NCI-H345 (cell line): ENCODE measurements at places on chromosomes 12 and 14.
A peak's percentile ranks its signal among the peaks of the same experiment; 100 is the strongest.

DNA sequence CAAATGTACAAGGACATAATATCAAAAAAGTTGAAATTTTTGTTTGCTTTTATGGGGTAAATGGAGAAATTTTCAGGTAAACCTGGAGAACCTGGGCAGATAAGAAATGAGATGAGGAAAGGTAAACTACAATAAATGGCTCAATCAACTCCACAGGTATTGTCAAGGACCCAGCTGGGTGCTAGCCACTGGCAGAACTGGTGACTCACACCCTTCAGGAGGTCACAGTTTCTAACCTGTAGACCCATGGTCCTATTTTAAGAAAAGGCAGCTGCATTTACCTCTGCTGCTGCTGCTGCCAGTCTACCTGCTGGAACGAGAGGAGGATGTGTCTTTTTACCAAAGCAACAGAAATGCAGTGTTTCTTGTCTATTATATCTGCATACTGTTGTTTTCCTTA, 226.6 kb downstream of the ALG10B start:
- DNase-seq, result no peak

DNA sequence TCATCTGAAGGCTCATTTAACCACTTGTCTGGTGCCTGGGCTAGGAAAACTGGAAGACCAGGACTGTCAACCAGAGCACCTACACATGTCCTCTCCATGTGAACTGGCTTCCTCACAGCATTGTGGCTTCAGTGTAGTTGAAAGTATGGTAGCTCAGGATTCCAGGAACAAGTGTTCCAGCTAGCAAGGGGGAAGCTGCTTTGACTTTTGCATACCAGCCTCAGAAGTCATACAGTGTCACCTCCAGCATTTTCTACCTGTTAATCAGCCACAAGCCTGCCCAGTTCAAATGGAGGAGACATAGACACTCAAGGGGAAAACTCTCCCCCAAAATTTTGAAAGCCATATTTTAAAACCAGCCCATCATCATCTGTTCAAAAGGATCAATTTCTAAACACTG, 212.8 kb upstream of the CAND1 start:
- no peak for DNase-seq

- DNase-seq, result no peak
Measured at GRCh38 chr14:30996892-30997659, 28.4 kb upstream of the AP4S1 start.

- DNase-seq, result peak; percentile 6
Measured at GRCh38 chr14:30608533-30609006, 13.5 kb upstream of the SCFD1 start.

- DNase-seq, result no peak
Measured at GRCh38 chr14:95480887-95481226, 35.6 kb downstream of the SYNE3 start.

GRCh38 chr12:18646286-18646890, 91.4 kb downstream of the PLCZ1 start:
- DNase-seq, result no peak

- no peak for DNase-seq
Measured at GRCh38 chr12:50828886-50829285, 13.8 kb upstream of the TMPRSS12 start.

DNA sequence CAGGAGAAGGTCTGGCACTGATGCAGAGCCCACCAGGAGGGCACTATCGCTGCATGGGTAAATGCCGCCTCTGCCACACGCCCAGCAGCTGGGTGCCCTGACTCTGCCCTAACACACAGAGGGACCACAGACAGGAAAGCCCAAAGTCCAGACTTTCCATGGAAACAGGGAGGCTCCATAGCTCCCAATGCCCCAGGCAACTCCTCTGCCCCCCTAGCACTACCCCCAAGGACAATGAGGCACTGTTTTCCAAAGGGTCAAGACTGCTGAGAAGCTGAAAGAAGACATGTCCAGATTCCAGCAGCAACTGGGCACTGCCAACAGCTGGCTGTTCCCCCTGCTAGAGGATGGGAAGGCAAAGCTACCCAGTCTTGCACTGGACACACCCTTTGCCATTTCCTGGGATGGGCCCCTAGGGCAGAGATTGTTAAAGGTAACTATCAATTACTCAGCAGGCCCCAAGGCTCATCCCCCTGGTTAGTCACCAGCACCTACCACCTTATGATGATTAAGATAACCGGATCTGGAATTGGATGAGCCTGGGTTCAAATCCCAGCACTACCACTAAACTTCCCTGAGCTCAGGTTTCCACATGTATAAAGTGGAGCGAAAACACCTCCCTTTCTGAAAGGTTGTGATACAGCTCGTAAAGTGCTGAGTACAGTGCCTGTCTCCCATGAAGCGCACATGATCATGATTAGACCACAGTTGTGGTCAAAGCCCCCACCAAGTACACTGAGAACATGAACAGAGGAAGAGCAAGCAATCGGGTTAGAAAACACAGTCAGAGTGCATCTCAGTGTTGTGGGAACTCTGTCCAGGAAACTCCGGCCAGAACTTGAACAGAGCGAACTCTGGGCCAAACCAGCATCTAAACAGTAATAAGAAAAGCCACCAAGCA, 3.3 kb downstream of the PXN start:
- no peak for DNase-seq

DNA sequence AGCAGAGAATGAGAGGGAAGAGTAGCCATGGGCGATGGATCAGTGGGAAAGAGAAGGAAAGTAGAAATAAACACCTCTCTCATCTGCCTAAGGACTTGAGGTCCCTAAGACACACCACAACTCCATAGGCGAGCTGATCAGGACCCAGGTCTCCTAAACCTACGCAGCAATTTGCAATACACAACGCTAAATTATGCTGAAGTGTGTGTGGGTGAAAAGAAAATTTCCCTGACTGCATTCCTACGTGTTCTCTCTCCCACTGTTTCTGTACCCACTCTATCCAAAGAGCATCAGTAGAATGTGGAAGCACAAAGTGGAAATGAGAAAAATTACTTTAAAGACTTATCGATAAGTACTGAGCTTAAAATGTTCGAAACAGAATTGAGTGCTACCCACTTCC, 88.9 kb downstream of the RPS29 start:
- DNase-seq, result no peak

DNA sequence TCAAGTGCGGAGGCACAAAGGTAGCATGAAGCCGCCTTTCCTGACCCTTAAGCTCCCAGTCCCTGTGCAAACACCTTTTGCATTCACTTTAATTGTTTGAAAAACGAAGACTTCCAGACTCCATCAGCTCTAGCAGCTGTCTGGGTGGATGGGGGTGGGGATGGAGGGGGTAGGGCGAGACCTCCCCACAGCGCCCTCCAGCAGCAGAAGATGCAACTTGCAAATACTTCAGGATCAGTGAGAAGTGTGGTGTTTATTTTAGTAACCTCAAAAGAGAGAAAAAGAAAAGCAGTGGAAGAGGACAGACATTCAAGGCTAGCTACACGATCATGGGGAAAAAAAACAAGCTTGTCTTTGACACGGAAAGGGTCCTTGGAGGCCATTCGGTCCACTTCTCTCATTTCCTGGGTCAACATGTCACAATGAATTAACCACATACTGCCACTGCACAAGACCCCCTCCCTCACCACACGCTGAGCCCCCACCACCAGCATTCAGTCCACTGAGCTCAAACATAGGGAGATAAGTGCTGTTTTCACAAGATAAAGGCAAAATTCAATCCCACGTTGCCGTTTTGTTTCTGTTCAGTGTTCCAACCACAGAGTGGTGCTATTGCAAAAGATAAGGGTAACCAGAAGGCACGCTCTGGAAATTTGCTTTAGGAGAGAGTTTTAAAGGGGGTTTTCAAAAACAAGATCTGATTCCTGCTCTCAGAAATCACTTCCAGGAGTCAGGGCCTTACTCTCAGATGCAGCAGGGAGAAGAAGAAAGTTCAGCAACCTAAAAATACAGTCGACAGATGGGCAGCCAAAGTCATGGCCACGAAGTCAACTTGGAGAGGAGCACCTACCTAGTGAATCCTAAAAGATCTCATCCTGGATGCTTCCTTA, 3.3 kb upstream of the NTF3 start:
- peak; percentile 19 for DNase-seq

- no peak for DNase-seq
Measured at GRCh38 chr12:109458771-109459208, 18.3 kb downstream of the KCTD10 start.

DNA sequence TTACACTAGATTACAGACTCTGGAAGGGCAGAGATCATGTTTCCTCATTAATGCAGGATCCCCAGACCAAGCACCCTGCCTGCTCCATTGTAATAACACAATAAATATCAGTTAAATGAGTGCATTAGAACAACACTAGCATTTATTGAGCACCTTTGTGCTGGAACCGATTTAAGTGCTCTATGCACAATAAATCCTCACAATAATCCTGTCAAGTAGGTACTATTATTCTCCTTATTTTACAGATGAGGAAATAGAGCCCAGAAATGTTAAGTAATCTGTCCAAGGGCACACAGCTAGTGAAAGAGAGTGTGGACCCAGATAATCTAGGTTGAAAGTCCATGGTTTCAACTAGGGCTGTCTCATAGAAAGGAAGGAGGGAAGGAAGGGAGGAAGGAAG, 69.8 kb downstream of the MAP1LC3B2 start:
- no peak for DNase-seq

DNA sequence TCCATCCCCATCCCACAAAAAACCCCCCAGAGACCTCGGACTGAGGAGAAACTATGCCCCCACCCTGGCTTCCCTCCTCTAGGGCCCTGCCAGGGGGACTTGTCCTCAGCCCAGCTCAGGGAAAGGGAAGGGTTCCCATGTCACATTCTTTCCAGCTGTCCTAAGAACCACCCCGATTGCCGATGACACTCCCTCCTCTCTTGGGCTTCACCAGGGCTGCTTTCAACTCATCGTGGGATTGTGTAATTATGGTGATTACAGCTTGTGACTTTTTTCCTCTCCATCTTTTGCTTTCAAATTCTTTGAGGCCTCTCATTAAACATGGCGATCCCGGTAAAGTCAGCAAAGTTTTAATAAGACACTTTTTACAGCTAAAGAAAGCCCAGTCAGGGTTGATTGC, 344.0 kb downstream of the DPF3 start:
- DNase-seq, result no peak

- DNase-seq, result no peak
Measured at GRCh38 chr14:78016532-78016931, 153.6 kb upstream of the NRXN3 start.

GRCh38 chr14:34030864-34031263, 80.0 kb upstream of the EGLN3 start:
- no peak for DNase-seq

DNA sequence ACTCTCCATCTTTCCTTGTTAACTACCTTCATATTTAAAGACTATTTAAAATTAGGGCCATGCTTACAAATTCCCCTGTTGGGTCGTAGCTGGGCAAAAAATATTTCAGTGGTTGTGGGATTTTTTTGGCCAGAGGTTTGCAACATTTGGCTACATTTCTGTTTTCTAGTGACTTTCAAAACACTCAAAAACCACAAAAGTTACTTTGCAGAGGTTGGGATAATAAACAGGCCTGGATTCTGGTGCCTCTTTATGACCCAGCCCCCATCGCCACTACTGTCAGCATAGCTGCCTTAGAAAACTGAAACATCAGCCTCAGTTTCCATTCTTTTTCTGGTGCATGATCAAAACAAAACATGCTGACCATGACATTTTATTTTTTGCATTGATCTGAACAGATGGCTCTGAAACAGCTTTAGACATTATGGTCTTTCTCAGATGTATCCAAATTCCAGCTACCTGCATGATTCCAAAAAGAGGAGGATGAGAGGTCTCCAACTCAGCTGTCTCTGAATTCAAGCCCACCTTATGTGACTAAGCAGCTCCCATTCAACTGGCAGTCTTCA, 5.2 kb downstream of the DPF3 start:
- DNase-seq, result no peak

DNA sequence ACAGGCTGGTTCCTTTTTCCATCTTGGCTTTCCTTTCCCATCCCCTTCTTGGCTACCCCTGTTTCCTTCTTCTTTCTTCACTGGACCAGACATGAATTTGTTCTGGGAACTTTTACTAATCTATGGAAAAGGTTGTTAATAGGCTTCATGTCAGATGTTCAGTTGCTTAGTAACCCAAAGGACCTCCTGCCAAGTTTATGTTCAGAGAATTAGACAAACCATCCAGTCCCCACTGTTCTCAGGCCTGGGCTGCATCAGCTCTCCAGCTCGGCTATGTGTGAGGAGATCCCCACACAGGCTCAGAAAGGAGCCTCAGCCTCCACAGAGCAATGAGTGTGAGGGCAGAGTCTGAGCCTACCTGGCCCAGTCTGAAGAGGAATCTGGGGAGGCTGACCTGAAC, 78.0 kb downstream of the AKAP6 start:
- DNase-seq, result no peak

DNA sequence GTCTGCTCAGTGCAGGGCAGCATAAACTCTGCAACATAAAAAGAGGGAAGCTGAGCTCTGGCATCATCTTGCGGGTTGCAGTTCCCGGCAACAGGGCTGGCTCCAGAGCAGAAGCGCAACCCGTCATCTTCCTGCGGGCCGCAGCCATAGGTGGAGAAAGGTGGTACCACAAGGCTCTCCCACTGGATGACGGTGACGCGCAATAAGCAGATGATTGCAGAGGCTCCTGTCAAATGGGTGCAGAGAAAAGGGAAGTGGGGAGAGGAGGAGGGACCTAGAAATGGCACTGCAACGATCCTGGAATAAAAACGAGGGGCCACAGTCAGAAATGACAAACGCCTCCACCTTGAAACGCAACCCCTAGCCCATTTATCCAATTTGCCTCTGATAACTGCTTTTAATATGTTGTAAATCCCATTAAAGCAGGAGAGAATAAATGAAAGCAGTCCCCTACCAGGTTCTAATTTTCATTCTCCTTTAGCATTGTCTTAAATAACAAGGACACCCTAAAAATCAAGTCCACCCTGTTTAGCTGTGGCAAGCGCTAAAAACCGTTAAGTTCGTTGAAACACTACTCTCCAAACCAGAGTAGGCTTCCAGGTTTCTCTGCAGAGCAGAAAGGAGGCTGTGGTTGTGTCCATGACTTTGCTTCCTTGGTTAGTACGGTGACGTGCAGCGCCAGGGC, 30.9 kb upstream of the TUBA1C start:
- peak; percentile 83 for DNase-seq

DNA sequence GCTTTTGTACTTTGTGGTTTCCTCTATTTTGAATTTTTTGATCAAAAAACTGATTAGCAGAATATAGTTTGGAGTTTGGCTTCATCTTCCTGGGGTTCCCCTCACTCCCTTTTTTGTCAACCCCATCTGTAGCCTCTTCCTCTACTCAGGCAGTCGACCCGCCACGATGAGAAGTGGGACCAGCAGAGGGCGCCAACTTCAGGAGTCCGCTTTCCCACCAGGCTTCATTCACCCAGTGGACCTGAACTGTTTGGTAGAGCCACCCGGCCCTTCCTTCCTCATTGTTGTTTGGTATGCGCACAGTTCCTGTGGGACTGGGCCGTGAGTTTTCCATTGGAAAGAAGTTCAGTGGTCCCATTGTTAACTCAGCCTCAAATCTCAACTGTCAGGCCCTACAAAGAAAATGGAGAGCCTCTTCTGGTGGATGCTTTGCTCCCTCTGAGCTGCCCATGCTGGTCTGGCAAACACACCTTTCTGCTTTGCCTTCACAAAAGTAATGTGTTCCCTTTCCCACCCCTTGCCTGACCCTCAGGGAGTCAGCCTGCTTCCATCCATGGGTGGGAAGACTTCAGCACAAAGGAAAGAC, 21.7 kb downstream of the TMBIM6 start:
- DNase-seq, result no peak

GRCh38 chr12:49683599-49684309, 23.5 kb downstream of the FMNL3 start:
- DNase-seq, result no peak
